ENCODE measurements at places on chromosomes 16 and 17.
A peak's percentile ranks its signal among the peaks of the same experiment; 100 is the strongest.

DNA sequence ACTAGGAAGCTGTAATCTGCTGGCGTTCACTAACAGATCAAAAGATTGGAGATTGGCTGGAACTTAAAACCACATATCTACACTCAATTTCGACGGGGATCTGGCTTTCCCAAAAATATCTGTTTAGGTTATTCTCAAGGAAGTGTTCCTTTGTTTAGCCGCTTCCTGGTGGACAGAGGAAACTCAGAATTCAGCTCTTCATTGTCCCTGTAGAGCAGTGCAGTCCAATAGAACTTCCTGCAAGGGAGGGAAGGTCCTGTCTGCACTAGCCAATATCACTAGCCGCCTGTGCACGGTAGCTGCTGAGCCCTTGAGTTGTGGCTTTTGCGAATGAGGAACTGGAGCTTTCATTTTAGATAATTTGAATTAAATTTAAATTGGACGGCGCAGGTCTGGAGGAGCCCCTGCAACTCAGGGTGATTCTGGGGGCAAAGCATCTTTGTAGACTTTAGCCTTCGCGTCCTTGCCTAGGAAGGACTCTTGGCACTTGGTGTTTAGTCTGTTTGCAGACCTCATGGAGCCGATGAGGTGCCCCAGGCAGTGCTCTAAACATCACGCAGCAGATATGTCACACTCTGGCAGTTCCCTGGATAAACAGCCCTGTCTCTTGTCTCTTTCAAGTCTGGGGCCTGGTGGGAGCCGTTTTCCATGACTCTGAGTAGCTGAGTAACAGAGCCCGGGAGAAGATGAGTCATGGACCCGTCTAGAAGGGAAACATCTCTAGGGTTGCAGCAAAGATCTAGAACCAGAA lies 122.2 kb downstream of the CCDC182 start:
- DNase-seq, result no peak

GRCh38 chr17:28507567-28508203 lies 1.5 kb downstream of the FOXN1 start:
- no peak for DNase-seq

DNA sequence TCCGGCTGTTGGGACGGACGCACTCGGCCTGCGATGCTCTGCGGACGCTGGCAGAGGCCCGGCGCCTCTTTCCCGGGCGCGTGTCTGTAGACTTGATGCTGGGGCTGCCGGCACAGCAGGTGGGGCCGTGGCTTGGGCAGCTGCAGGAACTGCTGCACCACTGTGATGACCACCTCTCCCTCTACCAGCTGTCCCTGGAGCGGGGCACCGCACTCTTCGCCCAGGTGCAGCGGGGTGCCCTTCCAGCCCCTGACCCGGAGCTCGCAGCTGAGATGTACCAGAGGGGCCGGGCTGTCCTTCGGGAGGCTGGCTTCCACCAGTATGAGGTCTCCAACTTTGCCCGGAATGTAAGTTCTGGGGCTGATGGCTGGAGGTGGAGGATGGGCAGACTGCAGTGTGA lies 3.5 kb downstream of the RSAD1 start:
- DNase-seq, result no peak

DNA sequence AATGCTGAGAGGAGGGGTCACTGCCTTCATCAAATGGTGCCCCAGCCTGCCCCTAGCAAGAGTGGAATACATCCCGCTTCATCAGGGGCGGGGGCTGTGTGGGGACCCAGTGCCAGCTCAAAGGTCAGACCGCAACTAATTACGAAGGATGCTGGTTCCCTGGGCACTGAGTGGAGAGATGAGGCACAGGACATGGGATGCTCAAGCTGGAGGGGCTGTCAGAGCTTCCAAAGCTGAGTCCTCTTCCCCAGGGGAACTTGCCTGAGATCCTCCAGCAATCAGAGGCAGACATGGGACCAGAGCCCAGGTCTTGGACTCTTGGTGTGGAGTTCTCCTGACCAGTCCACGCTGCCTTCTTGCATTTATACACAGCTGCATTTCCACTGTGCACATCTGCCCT lies 18.9 kb downstream of the UNC45B start:
- DNase-seq, result no peak

- DNase-seq, result no peak
Observed at GRCh38 chr17:1726626-1727257, 2.2 kb downstream of the WDR81 start.

DNA sequence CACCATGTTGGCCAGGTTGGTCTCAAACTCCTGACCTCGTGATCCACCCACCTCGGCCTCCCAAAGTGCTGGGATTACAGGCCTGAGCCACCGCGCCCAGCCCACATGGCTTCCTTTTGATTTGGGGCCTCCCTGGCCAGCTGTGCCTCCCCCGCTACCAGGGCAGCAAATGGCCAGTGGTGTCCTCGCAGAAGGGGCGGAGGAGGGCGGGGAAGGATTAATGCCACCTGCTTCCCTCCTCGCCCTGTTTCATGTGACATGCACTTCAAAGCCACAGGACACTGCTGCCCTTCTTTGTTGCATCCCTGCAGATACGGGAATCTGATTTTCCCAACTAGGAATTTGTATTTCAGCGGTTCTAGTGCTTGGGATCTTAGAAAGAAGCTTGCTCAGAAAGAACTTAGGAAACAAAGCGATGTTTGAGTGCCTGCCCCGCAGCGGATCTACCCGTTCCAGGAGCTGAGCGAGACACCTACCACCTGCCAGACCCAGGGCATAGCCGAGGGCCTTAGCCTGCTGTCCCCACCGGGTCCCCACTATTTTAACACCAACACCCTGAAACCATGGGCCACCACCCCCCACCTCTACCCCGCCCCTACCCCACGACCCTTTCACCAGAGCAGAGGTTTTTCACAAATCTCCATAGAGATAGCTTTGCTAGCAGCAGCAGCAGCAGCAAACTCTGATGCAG lies 37.7 kb upstream of the CCDC182 start:
- DNase-seq, result no peak

GRCh38 chr17:59688008-59688407 lies 19.2 kb downstream of the PTRH2 start:
- no peak for DNase-seq

- no peak for DNase-seq
Observed at GRCh38 chr16:19926449-19927390, 42.1 kb upstream of the GPRC5B start.

- no peak for DNase-seq
Observed at GRCh38 chr16:52544703-52545102, 2.2 kb downstream of the TOX3 start.

DNA sequence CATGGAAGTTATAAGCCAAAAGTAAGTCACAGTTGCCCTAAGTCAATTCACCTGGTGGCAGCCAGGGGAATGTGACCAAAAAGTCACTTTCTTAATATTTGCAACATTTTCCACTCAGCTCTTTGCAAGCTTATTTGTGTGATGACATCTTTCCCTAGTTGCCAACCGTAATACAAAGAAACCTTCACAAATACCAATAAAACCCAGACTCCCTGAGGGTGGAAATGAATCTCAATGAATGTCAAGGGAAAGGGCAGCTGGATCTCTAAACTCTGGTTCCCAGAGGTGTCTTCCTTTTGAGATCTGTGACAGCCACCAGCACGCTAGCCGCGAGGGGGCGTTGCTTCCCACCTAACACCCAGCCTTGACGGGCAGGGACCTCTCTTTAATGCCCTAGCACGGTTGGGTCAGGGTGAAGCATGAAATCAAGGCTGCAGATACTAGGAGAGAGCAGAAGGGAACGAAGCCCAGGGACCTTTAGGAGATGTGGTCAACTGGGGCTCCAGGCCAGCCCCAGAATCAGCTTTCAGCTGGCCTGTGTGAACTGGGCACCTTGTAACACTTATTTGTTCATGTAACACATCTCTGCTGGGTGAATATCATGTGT lies 82.2 kb downstream of the CMC2 start:
- DNase-seq, result peak; percentile 19
